T-helper 22 cell (primary cell): ENCODE measurements at places on chromosomes 2 and 18.

- DNase-seq: no peak
Observed at GRCh38 chr2:224405412-224405811, 3.5 kb upstream of the FAM124B start.

GRCh38 chr2:77095096-77095495, 427.1 kb downstream of the LRRTM4 start:
- no peak for DNase-seq

DNA sequence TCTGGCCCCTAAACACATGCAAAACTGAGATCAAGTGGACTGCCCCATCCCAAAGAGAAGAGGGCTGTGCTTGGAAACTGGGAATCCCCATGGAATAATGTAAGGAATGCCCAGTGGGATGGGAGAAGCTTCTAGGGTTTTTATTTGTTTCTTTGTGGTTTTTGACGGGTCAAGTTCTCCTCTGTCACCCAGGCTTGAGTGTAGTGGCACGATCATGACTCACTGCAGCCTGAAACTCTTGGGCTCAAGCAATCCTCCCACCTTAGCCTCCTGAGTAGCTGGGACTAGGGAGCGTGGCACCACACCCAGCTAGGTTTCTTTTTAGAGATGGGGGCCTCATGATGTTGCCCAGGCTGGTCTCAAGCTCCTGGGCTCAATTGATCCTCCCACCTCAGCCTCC, 101.7 kb upstream of the ZSWIM2 start:
- DNase-seq: no peak

- DNase-seq: no peak
Observed at GRCh38 chr2:85819811-85820510, 66.2 kb downstream of the ATOH8 start.

DNA sequence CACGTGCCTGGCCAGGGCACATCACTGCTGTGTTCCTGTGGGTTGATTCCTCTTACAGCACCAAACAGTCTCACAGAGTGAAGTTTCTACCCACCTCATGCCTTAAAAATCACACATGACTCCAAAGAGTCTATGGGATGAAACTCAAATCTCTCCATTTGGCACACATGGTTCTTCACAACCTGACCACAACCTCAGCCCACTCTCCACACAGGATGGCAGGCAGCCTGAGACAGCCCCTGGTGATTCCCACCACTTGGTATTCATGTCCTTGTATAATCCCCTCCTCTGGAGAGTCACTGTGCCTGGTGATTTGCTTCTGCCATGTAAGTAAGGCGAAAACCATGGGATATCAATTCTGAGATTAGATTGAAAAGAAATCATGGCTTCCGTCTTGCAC, 46.2 kb downstream of the LBH start:
- no peak for DNase-seq

DNA sequence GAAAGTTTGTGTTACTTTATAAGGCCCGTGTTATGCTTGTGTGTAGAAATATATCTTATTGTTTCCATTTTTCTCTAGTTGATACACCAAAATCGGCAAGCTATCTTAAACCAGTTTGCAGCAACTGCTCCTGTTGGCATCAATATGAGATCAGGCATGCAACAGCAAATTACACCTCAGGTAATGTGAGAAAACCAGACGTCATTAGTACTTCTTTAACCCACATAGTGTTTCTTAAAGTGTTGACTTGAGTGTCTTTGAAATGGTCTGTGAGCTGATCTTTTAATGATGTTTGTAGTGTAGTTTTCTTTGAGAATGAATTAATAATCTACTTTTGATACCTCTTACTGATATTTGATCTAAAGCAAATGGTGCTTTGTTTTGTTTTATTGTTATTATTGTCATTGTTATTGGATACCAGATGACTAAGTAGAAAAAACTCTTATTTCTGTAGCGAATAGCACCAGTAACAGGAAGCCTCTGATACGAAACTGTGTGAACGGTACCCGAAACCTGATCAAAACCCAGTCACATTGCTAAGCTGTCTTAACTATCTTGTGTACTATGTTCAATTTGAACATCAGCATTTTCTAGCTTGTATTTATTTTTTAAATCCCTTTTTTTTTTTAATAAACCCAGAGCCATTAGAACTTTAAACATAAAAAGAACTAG, 53.7 kb downstream of the PTRHD1 start:
- DNase-seq: no peak

DNA sequence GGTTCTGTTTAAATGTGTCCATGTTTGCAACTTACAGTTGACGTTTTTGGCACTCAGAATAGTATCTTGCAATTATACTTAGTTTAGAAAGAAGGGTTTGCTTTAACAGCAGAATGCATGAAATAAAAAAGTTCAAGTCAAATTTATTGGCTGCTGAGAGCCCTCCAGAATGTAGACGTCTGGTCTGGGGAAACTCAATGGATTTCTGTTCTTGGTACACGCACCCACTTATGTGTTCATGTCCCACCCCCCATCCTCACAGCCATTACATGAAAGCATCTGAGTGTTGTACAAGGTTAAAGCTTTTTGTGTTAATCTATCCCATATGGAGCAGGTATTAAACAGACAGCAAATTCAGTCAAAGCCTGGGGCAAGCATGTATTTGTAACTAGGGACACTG, 219.5 kb downstream of the SOX11 start:
- no peak for DNase-seq

- DNase-seq: no peak
Observed at GRCh38 chr2:234137400-234138014, 87.0 kb downstream of the SPP2 start.

DNA sequence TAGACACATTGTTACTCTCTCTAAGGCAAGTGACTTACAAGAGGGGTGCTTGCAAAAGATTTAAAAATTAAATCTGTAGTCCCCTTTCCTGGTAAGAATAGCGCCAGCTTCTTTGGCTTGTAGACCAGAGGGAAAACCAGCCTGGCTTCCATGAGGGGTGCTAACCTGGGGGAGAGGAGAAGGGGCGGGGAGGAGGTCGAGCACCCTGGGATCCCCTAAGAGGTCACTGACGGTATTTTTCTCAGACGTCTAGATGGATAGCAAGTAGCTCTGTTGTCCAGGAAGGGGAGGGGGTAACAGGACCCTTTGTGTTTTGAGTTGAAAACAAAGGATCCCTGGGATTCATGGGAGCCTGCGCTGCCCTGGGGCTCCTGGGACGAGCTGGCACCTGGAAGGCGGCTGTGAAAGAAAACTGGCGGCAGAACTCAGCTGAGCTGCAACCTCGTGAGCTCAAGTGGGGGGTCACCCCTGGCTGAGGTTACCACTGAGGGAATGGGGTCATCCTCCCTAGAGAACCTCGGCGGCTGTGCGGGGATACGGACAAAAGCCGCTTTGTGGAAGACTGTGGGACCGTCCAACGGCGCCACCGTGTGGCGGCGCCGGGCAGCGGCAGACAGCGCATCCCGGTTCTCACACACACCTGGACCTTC, 37.8 kb upstream of the MRPL19 start:
- no peak for DNase-seq

GRCh38 chr2:12333293-12333692, 383.4 kb upstream of the TRIB2 start:
- DNase-seq: no peak

DNA sequence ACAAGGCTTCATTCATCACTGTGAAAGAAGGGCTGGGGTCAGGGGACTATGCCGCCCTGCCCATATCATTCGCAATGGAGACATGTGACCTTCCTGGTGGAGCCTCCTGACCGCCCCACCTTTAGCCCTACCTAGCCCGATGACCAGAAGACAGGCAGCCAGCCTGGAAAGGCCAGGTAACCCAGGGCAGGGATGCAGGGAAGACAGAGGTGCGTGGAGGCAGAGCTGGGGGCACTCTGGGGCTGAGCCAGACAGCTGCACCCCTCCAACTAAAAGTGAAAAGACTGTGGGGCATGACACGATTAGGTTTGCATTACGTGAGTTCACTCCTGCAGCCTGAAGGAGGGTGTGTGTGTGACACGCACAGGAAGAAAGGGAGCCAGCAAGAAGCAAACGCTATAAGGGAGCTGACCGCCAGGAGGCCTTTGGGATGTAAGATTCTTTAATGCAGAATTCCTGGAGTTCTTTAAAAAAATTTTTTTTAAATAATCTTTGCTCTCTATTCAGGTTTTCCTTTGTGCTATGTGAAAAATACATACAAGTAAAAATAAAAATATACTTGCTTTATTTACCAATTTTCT, 3.7 kb upstream of the HES6 start:
- DNase-seq: no peak

GRCh38 chr18:49814147-49814499, 790 bp upstream of the ACAA2 start:
- no peak for DNase-seq

DNA sequence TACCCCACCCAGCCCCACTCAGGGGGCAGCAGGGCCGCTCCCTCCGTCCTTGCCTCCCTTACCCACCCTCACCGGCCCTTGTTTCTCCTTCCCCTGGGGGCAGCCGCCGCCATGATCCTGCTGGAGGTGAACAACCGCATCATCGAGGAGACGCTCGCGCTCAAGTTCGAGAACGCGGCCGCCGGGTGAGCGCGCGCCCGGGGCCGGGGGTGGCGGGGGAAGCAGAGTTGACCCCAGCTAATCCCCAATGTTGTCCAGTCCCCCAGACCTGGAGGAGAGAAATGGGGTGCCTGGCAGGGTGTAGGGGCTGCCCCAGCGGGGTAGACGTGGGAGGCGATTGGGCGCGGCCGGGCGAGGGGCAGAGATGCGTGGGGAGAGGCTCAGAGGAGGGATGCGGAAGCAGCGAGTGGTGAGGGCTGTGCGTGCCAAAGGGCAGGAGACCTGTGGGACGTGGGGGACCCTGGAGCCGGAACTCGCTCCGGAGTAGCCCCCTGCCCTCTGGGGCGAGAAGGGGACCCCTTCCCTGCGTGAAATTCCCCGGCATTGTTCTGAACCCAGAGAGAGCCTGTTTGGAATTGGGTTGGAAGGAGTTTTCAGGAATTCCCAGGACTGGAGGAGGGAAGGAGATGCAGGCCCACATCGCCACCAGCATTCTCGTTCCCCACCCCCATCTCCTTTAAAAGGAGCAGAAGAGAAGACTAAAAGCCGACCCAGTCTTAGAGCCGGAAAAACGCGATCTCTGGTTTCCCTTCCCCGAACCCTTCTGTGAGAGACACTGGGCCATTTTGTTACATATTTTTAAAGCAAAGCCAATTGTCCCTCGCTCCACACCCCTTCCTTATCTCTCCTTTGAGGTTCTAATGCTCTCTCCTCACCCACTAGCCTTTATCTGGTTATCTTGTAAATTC, 625 bp downstream of the ARPC2 start:
- DNase-seq: peak; percentile 55

- no peak for DNase-seq
Observed at GRCh38 chr2:47535073-47535472, 132.1 kb downstream of the MSH2 start.

GRCh38 chr18:3350566-3351527, 88.9 kb downstream of the MYL12B start:
- DNase-seq: no peak

GRCh38 chr2:152165780-152166179, 9.8 kb downstream of the STAM2 start:
- DNase-seq: no peak

GRCh38 chr2:71454221-71455010, 1.1 kb downstream of the DYSF start:
- DNase-seq: no peak

DNA sequence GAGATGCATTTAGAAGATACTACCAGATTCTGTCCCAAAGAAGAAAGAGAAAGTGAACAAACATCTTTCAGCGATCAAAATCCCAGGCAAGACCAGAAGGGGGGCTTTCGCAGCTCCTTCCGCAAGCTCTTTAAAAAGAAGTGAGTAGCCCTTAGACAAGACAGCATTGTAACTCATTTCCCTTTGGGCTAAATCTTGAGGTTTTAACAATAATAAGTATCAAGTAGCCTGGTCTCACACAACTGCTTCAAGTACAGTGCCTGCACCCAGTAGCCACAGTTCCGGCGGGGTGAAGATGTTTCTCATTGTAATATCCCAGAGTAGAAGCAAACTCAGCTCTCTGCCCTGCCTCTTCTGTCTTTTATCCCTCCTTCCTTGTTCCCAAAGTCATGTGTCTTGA, 76.3 kb downstream of the ARHGEF33 start:
- DNase-seq: no peak

- no peak for DNase-seq
Observed at GRCh38 chr2:64695721-64696261, 42.1 kb upstream of the SERTAD2 start.

GRCh38 chr2:29502460-29502911, 387.3 kb downstream of the CLIP4 start:
- DNase-seq: no peak

- no peak for DNase-seq
Observed at GRCh38 chr2:233546101-233546500, 20.5 kb downstream of the USP40 start.

GRCh38 chr2:69152847-69153583, 140.0 kb downstream of the ANTXR1 start:
- DNase-seq: no peak

- no peak for DNase-seq
Observed at GRCh38 chr2:101858246-101858645, 133.5 kb upstream of the IL1R2 start.

DNA sequence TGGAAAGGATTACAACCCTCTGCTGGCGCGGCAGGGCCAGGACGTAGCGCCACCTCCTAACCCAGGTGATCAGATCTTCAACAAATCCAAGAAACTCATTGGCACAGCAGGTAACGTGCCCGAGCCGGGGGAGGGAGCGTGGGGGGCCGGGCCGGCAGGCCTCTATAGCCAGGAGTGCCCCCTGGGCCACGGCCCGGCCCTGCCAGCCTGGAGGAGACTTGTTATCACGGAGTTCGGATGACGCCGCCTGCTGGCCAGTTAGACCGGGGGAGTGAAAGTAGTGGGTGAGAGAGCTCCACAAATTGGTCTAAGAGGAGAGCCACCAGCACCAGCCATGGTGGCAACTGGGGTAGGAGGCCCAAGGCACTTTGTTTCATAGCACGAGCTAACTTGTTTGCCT, 8.6 kb upstream of the TMEM214 start:
- DNase-seq: no peak
